Activated naive CD8-positive, alpha-beta T cell treated with anti-CD3 and anti-CD28 coated beads, Interleukin-2, amount 50 U/mL, for 16 hours (primary cell): ENCODE measurements at places on chromosomes 6 and 20.

- DNase-seq: no peak
These were observed 49.5 kb upstream of the B4GALT5 start for GRCh38 chr20:49762940-49763766.

DNA sequence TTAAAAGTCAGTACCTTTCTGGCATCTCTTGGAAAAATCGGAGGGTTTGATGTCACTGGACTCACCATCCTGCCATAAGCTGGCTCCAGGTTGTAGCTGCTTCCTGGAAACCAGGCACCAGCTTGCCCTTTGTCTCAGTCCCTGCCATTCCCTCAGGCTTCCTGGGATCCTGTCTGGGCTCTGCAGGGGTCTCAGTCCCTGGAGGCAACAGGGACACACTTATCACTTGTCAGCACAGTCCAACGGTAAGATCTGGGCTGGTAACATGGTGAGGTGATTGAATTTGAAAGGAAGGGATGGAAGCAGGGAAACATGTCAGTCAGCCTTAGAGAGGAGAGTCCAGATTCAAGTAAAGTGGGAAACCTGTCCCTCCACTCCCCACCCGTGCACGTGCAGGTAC, 147.6 kb upstream of the ECI2 start:
- no peak for DNase-seq

- no peak for DNase-seq
These were observed 724.5 kb downstream of the TFAP2A start for GRCh38 chr6:9690388-9690787.

DNA sequence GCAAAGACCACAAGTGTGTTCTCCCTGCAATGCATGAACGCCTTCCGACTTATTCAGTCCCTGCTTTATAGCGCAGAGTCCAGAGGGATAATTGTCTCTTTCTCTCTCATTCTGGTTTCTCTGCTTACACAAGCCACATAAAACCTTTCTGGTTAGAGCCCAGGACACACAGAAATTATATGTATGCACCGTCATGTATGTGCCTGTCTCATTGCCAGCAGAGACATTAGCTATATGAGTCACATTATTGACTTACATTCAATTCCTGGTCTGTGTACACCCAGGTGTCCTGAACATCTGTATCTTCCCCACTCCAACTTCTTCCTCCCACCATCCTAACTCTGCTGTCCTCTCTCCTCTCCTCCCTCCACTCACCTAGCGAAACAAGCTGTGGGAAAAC, 44.0 kb downstream of the LRFN2 start:
- no peak for DNase-seq

DNA sequence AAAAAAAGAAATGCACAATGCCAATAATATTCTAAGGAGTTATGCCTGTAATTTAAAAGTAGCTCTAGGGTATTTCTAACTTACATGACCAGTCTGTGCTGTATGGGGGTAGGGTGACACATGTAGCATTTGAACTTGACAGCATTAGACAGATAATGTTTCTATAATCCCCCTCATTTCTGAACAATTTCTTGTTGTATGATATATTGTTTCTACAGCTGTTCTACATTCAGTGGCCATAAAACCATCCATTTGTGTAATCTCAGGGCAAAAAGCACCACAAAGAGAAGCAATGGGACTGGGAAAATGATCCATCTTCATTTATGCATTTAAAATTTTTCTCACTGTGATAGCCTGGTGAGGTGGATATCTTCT, 767.8 kb downstream of the TFAP2A start:
- DNase-seq: no peak

DNA sequence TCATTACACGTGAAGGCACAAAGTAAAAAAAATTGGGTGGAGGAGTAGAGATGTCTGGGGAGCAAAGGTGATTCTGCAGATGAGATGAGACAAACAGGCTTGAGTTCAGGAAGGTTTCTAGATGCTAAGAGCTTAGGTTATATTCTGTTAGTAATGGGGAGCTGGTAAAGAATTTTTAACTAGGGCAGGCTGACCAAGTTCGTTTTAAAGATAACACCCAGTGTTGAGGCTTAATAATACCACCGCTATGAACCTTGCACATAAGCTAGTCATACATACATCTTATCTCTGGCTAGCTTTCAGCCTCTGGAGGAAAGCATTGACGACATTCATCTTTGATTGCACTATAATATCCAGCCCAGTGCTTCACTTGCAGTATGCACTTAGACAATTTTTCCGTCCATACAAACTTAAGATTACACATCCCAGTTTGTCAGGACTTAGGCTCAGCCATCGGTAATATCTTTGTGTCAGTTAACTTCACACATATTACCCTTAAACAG, 12.1 kb downstream of the NHSL1 start:
- DNase-seq: no peak

DNA sequence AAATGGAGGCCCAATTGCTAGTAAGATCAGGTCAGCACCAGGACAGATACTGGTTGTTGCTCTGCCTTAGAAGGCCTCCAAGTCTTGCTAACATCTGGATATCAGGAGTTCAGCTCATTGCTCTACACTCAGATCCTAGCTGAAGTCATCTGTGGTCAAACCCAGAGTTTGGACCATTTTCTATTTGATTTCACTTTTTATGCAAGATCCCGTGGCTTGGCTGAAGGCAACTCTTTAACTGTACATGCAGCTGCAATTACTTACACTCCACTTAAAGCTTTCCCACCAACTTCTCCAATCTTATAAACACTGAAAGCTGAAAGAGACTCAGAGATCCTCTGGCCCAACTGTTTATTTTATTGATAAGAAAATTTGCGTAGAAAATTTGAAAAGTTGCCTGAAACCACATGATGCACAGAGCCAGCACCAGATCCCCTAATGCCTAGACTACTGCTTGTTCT, 2.7 kb downstream of the SLC17A2 start:
- no peak for DNase-seq
